Hematopoietic multipotent progenitor cell treated with erythropoietin and hydrocortisone succinate and interleukin-3 and kit ligand, for 4 days (in vitro differentiated cells): ENCODE measurements at places on chromosomes 6 and 20.

- DNase-seq: no peak
Measured at GRCh38 chr20:23702021-23702420, 13.2 kb upstream of the CST4 start.

DNA sequence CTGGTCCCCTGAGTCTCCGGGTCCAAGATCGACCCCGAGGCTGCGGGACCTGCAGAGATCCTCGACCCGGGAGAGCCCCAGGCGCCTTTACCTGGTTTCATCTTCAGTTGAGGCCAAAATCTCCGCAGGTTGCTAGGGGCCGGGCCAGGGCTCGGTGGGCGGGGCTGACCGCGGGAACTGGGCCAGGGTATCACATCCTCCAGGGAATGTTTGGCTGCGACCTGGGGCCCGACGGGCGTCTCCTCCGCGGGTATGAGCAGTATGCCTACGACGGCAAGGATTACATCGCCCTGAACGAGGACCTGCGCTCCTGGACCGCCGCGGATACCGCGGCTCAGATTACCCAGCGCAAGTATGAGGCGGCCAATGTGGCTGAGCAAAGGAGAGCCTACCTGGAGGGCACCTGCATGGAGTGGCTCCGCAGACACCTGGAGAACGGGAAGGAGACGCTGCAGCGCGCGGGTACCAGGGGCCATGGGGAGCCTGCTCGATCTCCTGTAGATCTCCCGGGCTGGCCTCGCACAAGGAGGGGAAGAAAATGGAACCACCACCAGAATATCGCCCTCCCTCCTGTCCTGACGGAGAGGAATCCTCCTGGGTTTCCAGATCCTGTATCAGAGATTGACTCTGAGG lies 53.8 kb upstream of the POLR1H start:
- DNase-seq: peak; percentile 28

DNA sequence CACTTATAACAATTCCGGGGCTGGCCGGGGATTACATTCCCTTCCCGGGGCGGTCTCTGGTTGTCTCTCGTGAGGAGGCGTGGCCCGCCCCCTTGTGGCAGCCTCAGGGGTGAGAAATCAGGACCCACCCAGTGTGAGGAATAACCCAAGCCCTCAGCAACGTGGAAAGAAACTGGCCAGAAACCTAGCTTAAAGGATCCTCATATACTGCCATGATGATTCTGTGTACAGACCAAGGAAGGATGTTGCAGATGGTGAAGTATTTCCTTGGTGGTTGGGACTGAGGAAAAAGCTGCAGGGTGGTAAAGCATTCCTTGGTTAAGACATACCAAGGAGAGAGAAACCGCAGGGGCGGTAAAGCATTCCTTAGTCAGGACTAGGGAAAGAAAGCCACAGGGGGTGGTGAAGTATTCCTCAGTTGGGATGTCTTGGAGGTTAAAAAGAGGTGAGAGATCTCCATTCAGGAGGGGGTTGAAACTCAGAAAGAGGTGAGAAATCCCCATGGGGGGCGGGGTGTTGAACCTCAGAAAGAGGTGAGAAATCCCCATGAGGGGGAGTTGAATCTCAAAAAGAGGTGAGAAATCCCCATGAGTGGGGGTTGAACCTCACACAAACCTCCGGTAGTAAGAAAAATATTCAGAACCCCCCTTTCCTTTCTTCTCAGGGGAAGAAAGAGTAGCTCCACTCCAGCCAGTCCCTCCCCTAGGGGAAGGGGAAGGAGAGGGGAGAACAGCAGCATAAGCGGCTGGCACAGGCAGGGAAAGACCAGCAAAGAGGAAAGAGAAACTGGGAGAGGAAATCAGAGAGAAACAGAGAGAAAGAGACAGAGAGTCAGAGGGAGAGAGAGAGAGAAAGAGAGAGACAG lies 238.1 kb downstream of the RNGTT start:
- peak; percentile 27 for DNase-seq

DNA sequence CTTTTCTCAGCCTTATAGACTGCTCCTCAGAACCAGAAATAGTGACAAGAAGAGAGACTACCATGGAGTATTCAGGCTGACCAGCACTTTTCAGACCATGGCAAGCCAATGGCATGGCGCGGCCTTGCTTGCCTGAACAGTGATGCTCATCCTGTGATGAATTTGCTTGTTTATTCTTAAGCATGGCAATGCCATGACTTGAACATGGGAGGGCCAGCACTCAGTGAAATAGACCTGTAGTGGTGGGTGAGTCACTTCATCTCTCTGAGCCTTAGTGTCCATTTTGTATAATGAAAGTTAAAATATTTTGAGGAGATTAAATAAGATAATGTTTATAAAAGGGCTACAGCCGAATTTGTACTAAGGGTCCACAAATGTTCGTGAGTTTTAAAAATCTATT lies 79.1 kb downstream of the LRRC1 start:
- no peak for DNase-seq

- no peak for DNase-seq
Measured at GRCh38 chr20:40771848-40772511, 82.9 kb upstream of the MAFB start.

- no peak for DNase-seq
Measured at GRCh38 chr20:57986666-57987065, 241.8 kb downstream of the ANKRD60 start.

- no peak for DNase-seq
Measured at GRCh38 chr6:137487181-137487868, 6.9 kb downstream of the OLIG3 start.

- DNase-seq: no peak
Measured at GRCh38 chr6:104680539-104680938, 179.2 kb downstream of the HACE1 start.
